ENCODE measurements at places on chromosomes 4 and X.

DNA sequence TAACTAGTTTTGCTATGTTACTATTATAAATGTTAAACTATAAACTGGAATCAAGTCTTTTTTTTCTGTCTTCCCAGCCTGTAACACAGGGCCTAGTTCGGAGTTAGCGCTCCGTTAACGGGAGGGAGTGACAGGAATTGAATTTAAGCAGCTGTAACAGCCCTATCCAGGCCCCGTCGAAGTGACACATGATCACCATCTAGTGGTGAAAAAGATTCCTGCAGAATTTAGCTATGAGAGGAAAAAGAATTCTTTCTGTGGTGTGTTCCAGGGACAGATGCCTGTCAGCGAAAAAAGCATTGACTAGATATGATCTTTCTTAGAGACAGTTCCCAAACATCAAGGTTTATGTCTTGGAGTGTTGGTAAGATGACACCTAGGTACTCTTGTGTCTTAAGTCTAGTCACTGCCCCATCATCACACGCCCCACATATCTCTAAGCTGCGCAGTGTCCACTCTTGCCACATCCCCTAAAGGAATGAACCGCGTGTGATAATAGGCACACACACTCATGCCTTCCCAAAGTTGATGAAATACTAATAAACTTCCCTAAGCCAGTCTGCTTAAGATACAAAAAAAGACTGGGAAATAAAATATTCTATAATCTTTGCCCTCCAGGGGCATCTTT is 2.1 kb downstream of the GAB3 start:
- DNase-seq: peak; percentile 56

DNA sequence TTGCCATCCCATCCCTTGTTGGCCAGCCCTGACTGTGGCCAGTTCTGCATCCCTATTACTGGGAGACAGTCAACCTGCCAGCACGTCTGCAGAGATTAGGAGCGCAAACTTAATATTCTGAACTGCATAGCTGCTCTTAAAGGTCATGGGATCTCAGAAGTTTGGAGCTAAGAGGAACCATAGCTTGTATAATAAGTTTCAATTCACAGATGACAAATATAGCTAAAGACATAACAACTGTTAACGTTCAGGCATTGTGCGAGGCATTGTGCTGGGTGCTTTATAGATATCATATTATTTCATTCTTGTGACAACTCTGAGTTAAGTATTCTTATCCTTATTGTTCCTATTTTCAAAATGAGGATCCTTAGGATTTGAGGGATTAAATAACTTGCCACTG is 3.7 kb downstream of the SCARB2 start:
- DNase-seq: no peak

DNA sequence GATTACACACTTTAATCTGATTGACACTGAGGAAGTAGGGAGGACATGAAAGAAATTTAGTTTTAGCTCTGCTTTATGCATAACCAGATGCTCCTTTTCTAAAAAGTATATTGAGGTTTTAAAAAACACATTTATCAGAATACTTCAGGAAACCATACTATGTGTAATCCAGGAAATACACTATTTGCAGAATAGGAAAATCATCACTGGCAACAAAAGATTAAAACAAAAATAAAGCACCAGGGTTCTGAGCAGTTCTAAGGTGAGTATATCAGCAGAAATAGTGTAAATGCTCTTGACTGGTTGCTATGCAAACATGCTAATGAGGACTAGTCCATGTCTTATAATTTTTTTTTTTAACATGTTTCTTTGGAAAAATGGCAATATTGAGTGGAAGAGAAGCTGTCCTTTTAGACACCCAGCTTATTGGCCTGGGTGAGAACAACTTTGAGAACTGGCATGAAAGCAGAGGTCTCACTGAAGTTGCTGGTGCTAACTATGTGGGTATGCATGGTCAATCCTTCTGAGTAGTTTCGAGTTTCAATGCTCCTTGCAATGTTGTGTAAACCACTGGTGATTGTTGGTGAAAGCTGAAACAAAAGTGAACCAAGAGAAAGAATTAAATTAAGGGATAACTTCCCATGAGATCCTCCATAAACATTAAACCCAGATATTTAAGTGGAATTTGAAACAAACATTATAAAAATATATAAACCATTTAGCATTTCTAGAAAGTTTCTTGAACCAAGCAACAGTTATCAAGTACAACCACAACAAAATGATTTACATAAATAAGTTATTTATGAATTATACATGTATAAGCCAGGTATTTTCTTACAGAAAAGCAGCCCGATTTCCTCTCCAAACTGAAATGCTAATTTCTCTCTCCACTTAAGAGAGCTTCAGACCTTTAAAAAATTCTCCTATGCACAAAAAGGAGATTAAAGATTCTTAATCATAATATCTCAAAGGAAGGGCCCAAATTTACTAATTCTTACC is 20.4 kb upstream of the SCD5 start:
- no peak for DNase-seq

GRCh38 chr4:8728536-8729407 is 136.2 kb downstream of the CPZ start:
- no peak for DNase-seq

- DNase-seq: no peak
Observed at GRCh38 chrX:130799393-130799792, 103.6 kb downstream of the ENOX2 start.

DNA sequence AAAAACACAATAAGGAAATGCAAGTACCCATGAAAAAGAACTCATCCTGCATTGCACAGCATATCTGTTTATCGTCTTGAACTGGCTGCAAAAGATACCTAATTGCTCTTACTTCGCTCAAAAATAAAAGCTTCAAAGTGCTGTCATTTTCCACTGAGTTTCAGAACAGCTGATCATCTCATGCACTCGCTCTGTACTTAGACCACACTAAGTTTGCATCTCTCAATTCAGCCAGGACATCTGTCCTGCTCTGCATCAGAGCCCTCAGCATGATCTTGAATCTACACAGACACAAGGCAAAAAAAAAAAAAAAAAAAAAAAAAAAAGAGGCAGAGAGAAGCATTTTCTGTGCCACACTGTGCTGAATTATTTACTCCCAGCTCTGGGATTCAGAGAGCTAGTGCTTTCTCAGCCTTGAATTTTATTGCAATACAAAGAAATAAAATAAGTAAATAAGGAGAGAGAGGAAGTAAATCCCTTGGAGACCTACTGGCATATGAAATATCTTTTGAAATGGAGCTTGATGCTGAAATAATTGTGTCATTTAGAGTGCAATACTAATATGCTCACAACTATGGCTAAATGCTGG is 81.3 kb downstream of the PPP1R2C start:
- no peak for DNase-seq

DNA sequence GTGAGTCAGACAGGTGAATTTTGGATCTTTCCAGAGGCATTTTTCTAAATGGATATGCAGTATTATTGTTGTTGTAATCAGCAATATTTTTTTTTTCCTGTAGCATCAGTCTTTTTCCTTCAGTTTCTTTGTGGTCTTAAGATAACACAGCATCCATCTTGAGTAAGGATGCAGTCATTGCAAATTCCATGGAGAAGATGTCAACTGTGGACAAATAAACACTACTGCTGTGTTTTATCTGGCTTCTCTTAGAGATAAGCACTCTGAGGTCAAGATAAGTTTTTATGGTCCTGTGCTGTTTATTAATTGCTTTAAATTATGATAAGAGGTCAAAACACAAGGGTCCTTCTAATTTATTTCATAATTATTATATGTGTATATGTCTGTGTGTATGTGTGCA is 1255.7 kb downstream of the ADGRL3 start:
- DNase-seq: no peak

DNA sequence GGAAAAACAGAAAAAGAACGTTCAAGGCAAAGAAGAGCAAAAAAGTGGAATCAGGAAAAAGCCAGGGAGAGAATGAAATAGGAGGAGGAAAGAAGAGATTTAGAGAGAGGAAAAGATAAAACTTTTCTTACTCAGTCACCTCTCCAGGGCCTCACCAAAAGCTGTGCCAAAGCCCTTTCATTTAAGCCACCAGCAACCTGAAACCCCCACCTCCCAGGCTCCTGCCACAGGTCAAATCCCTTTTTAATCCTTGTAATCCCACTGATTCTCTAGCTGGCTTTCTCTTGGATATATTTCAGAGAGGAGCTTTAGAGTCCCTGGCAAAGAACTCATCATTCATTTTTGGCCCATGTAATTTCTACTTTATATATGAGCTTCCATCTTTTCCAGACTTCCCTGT is 25.7 kb upstream of the XIAP start:
- DNase-seq: no peak

GRCh38 chr4:108637856-108638255 is 12.5 kb upstream of the OSTC start:
- DNase-seq: no peak

Measured in NCI-H446 (cell line).